ENCODE measurements at places on chromosomes 11 and 22. TPM values are rescaled to one million over a fixed set of nuclear protein-coding genes. Genes with fewer than 3 reads are reported as not detected.

GRCh38 chr11:45431046-45432018, 145.2 kb upstream of the SYT13 start:
- H3K27me3 ChIP-seq = peaks cover 13% of the 10 kb centered on the region
- DNase-seq = peak; percentile 60
- peaks cover 4% of the 10 kb centered on the region for H3K4me1 ChIP-seq
- H3K27ac ChIP-seq = no peak overlapping the region

DNA sequence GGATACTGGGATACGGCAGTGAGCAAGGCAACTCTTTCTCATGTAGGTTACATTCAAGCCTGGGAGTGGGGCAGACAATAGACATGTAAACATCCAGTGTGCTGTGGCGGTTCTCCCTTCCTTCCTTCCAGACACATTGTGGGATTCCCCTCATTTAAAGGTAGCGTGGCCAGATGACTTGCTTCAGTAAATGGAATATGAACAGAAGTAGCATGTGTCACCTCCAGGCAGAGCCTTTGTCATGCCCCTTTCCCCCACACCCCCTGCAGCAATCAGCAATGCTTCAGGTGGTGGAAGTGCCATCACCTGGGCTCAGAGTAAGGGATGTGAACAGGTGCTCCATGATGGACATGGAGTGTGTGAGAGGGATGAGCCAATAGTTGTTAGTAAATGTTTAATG, 34.8 kb upstream of the TTC12 start:
- no peaks in the 10 kb centered on the region for H3K36me3 ChIP-seq
- H3K4me1 ChIP-seq = no peaks in the 10 kb centered on the region
- peaks cover 23% of the 10 kb centered on the region for H3K27me3 ChIP-seq
- no peak overlapping the region for H3K27ac ChIP-seq
- H3K4me3 ChIP-seq = no peak overlapping the region

- H3K27ac ChIP-seq = peak overlapping the region; percentile 53
- H3K4me3 ChIP-seq = no peak overlapping the region
- DNase-seq = no peak
- H3K4me1 ChIP-seq = no peaks in the 10 kb centered on the region
- H3K27me3 ChIP-seq = no peaks in the 10 kb centered on the region
Observed at GRCh38 chr11:61630089-61630488, 49.2 kb upstream of the SYT7 start.

DNA sequence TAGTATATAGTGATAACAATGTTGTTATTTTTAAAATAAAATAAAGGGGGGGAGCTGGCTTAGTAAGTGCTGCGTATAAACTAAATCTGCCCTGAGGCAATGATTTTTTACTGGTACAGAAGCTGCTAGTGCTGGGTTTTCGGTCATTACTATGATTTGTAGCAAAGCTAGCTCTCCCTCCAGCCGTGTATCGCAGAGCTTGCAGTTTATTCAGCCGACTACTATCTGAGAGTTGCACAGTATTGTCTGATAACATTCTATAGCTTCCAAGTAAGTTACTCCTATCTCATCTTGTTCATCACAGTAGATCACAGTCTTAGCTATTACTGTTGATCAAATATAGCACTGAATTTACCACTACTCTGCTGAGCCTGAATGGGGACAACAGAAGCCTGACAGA, 805.5 kb upstream of the ARHGAP42 start:
- DNase-seq = no peak
- H3K27ac ChIP-seq = no peak overlapping the region
- H3K36me3 ChIP-seq = no peaks in the 10 kb centered on the region
- H3K4me1 ChIP-seq = no peaks in the 10 kb centered on the region

DNA sequence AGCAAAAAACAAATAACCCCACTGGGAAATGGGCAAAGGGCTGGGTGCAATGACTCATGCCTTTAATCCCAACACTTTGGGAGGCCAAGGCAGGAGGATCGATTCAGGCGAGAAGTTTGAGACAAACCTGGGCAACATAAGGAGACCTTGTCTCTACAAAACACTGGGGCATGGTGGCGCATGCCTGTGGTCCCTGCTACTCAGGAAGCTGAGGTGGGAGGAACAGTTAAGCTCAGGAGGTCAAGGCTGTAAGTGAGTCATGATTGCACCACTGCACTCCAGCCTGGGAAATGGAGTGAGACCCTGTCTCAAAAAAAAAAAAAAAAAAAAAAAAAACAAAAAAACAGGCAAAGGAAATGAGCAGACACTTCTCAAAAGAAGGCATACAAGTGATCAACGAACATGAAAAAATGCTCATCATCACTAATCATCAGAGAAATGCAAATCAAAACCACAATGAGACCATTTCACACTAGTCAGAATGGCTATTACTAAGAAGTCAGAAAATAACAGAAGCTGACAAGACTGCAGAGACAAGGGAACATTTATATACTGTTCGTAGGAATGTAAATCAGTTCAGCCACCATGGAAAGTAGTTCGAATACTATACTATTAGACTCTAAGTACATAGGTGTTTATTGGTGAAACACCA, 48.2 kb upstream of the SMCO4 start:
- H3K36me3 ChIP-seq = no peaks in the 10 kb centered on the region
- H3K27ac ChIP-seq = no peak overlapping the region
- no peaks in the 10 kb centered on the region for H3K4me1 ChIP-seq

GRCh38 chr11:13942971-13943381, 19.5 kb upstream of the SPON1 start:
- H3K27me3 ChIP-seq = no peaks in the 10 kb centered on the region
- H3K4me3 ChIP-seq = no peak overlapping the region
- H3K27ac ChIP-seq = no peak overlapping the region
- H3K4me1 ChIP-seq = no peaks in the 10 kb centered on the region
- H3K36me3 ChIP-seq = no peaks in the 10 kb centered on the region

- no peaks in the 10 kb centered on the region for H3K4me1 ChIP-seq
- H3K36me3 ChIP-seq = no peaks in the 10 kb centered on the region
- no peak overlapping the region for H3K27ac ChIP-seq
- no peak overlapping the region for H3K4me3 ChIP-seq
Observed at GRCh38 chr11:24872651-24873311, 375.9 kb downstream of the LUZP2 start.

- no peak for DNase-seq
- H3K36me3 ChIP-seq = no peaks in the 10 kb centered on the region
- no peak overlapping the region for H3K4me3 ChIP-seq
- peaks cover 12% of the 10 kb centered on the region for H3K4me1 ChIP-seq
- H3K27me3 ChIP-seq = no peaks in the 10 kb centered on the region
Observed at GRCh38 chr11:92180226-92180625, 44.4 kb upstream of the FAT3 start.

DNA sequence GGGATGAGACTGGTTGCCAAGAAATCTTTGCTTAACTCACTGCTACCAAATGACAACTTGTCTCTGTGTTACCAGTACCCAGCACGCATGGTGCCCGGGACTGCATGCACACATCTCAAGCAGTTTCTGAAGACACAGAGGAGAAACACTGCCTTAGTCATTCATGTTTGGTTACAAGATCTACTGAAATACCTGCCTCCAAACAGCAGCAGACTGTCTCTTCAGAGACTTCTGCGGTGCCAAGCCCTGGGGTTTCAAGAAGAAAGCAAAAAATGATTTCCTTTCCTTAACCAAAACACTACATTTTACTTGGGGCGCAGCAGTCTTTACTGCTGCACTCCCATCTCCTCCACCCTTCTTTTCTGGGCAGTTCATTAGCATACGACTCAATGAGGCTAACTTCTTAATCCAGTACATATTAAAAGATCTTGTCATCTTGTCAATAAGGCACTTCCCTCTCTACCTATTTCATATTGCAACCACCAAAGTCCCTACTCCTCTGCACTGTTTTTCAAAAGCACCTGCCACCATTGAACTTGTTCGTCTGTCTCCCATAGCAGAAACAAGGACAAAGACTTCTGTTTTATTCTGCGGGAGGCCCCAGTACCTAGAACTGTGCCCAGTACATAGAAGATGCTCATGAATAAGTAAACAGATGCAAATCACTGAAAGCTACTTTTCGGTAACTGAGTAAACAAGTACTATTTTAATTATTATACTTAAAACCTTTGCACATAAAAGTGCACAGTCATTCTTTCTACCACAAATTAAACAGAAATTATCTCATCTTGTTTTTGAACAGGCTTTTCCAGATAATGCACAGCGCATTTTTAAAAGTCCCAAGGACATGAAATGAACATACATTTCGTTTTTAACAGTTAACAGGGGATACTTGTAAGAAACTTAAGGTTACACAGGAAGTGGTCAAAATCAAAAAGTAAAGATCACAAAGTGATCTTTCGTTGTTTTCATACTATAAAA, 4.0 kb downstream of the NAP1L4 start:
- no peak for DNase-seq
- peak overlapping the region; percentile 96 for H3K4me3 ChIP-seq
- H3K4me1 ChIP-seq = peaks cover 3% of the 10 kb centered on the region
- no peaks in the 10 kb centered on the region for H3K27me3 ChIP-seq
- no peak overlapping the region for H3K27ac ChIP-seq
- H3K36me3 ChIP-seq = peaks cover 23% of the 10 kb centered on the region

Gene ADAMTS15
- total RNA-seq = 1.0 TPM

Gene CLTCL1
- total RNA-seq = 11.8 TPM

Gene CNTF
- 1.7 TPM for total RNA-seq

Gene SELENOO
- 24.4 TPM for total RNA-seq

Gene OAF
- 3.6 TPM for total RNA-seq

Gene SMDT1
- 40.2 TPM for total RNA-seq

Gene OR52A1
- 12.1 TPM for total RNA-seq

Gene GAS2
- 3.0 TPM for total RNA-seq

Gene PPARA
- total RNA-seq = 12.7 TPM

All from endodermal cell (in vitro differentiated cells).